ENCODE measurements at places on chromosomes 13 and 19.
A peak's percentile ranks its signal among the peaks of the same experiment; 100 is the strongest.

GRCh38 chr19:13906521-13906904 is 512 bp downstream of the CC2D1A start:
- DNase-seq = peak; percentile 33

DNA sequence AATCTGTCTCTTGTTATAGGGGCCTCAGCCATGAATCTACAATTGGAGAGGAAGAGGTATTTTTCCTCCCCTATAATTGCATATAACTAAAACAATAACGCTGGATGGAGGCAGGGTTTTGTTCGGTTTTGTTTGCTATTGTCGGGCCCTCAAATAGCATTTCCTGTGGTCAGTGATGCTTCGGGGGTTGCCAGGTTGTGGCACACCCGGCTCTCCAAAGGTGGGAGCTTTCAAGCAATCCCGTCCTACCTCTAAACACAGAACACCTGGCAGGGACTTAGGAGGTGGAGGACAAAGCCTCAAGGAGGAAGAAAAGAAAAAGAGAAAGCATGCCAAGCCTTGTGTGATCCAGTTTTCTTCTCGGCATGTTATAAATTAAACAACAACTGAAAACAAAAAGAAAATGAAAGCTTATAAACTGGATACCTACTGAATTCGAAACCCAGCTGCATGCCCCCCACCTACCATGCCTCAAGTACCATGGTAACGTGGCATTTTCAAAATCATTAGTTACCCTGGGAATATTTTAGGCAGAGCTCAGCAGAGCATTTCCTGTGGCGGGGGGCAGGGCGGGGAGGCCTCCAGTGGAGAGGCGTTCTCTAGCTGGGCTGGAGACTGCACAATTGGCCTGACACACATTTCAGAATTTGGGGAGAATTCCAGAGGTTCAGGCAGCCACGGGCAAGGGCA is 213.8 kb downstream of the DCLK1 start:
- peak; percentile 30 for DNase-seq

GRCh38 chr19:44857837-44858236 is 11.7 kb downstream of the NECTIN2 start:
- no peak for DNase-seq

- no peak for DNase-seq
These were observed 576.7 kb upstream of the PCDH9 start for GRCh38 chr13:67806796-67807195.

GRCh38 chr19:35458731-35459391 is 10.8 kb downstream of the FFAR2 start:
- DNase-seq = no peak

DNA sequence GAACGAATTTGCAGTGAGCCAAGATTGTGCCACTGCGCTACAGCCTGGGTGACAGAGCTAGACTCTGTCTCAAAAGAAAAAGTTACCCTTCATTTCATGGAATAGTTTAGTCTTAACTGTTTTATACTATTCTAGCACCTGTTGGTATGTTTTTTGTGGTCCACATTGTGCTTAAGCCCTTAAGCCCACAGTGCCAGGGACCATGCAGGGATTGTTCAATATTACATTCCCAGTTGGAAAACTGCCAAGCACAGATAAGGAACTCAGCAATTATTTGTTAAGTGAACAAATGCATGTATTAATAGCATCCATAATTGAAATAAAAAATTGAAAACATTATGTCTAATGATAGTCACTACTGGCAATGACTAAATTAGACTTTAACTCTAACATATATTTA is 193.5 kb downstream of the PCDH17 start:
- DNase-seq = no peak

DNA sequence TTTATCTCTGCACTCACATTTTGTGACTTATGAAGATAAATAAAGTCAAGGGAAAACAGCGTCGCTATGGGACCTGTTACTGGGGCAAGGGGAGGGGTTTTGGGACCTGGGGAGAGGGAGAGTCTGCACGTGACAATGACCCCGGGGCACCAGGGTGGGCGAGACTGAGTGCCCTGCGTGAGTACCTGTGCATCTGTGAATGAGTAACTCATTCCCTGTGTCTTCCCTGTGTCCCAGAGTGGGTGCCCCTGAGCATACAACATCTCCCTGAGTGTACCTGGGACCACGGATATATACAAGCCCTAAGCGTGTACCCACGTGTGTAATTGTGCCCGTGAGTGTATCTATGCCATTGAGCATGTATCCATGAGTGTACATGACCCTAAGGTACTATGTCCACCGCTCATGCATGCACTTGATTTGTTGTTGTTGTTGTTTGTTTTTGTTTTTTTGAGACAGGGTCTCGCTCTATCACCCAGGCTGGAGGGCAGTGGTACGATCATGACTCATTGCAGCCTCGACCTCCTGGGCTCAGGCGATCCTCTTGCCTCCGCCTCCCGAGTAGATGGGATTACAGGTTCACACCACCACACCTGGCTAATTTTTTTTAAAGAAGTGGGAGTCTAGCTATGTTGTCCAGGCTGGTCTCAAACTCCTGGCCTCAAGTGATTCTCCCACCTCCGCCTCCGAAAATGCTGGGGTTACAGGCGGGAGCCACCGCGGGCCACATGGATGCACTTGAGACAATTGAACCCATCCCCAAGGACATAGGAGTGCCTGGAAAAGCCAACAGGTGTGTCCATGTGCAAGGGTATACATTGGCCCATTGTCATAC is 645 bp upstream of the TRAPPC5 start:
- DNase-seq = no peak

DNA sequence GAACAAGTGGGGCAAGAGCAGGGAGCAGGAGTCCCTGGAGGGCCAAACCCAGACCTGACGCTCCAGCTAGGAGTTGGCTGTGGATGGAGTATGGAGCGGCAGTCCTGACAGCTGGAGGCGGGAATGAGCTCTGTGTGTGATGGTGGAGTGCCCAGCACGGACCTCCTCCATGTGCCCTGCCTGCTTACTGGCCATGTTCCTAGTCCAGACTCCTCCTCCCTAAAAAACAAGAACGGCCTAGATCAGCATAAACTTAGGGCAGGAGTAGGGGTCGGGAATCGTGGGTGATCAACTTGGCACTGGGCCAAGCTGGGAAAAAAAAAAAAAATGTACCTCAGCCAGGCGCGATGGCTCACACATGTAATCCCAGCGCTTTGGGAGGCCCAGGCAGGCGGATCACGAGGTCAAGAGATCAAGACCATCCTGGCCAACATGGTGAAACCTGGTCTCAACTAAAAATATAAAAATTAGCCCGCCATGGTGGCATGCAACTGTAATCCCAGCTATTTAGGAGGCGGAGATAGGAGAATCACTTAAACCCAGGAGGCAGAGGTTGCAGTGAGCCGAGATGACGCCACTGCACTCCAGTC is 29.5 kb downstream of the LTBP4 start:
- no peak for DNase-seq

DNA sequence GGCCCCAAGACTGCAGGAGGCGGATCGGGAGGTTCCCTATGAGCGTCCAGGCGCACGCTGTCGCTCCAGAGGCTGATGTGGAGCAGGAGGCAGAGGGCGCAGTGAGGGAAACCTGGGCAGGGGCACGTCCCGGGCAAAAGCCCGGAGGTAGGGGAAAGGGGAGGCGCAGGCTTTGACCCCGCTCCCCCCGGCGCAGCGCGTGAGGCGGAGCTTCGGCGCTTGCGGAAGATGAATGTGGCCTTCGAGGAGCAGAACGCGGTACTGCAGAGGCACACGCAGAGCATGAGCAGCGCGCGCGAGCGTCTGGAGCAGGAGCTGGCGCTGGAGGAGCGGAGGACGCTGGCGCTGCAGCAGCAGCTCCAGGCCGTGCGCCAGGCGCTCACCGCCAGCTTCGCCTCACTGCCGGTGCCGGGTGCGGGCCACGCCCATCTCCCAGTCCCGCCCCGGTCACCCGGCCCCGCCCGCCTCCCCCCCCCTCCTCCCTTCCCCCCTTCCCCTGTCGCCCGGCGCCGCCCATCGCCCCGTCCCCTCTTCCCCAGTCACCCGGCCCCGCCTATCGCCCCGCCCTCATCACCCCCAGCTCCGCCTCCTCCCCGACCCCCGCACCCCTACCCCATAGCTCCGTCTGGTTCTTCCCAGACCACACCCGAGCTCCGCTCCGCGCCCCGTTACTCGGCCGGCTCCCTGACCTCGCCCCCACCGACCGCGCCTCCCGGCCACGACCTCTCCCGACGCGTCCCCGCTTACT is 4.1 kb downstream of the HMG20B start:
- peak; percentile 77 for DNase-seq

DNA sequence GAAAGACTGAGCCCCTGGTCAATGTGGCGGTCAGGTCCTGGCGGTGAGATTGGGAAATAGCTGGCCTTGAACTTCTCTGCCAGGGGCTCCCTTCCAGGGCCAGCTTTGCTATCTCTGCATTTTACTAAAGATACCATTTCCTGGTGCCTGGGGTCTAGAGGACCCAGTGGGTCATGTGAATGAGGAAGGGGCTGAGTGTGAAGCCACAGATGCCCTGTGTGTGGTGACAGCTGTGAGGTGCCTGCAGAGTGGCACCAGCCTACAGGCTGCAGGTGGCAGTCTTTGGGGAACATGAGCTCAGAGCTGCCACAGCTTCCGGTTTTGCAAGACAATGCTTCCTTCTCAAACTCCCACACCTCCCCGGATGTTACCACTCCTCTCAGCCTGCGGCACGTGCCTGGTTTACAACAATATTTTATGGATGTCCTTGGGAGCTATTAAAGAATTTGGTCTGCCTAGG is 5.2 kb upstream of the MLNR start:
- DNase-seq = no peak

- peak; percentile 86 for DNase-seq
These were observed 35.9 kb upstream of the ZSCAN5A start for GRCh38 chr19:56350416-56351045.

Measured in eye (tissue), 1 donor.